Neural progenitor cell (in vitro differentiated cells): ENCODE measurements at places on chromosomes 3 and 15. TPM values are rescaled to one million over a fixed set of nuclear protein-coding genes. Genes with fewer than 3 reads are reported as not detected.

DNA sequence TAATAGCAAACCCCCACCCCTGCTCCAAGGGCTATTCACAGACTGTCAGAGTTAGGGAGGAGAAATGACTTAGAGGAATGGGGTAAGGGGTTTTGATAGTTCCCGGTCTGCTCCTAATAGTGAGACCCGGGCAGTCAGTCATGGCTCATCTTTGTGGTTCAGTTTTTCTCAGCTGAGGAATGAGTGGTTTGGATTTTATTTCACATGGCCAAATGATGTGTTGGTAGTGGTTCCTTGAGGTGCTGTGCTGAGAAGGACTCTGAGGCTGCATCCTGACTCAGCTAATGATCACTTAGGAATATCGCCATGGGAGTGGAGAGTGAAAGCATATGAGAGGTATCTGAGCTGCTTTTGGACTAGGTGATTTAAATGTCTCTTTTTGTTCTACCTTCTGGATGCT lies 80.2 kb downstream of the LPP start:
- no peaks in the 10 kb centered on the region for H3K36me3 ChIP-seq
- no peak overlapping the region for H3K4me3 ChIP-seq
- no peaks in the 10 kb centered on the region for H3K27me3 ChIP-seq
- no peaks in the 10 kb centered on the region for H3K4me1 ChIP-seq
- H3K27ac ChIP-seq: no peak overlapping the region
- no peak for DNase-seq

The CIB1 gene
- total RNA-seq: 5.2 and 7.7 TPM in 2 replicates

DNA sequence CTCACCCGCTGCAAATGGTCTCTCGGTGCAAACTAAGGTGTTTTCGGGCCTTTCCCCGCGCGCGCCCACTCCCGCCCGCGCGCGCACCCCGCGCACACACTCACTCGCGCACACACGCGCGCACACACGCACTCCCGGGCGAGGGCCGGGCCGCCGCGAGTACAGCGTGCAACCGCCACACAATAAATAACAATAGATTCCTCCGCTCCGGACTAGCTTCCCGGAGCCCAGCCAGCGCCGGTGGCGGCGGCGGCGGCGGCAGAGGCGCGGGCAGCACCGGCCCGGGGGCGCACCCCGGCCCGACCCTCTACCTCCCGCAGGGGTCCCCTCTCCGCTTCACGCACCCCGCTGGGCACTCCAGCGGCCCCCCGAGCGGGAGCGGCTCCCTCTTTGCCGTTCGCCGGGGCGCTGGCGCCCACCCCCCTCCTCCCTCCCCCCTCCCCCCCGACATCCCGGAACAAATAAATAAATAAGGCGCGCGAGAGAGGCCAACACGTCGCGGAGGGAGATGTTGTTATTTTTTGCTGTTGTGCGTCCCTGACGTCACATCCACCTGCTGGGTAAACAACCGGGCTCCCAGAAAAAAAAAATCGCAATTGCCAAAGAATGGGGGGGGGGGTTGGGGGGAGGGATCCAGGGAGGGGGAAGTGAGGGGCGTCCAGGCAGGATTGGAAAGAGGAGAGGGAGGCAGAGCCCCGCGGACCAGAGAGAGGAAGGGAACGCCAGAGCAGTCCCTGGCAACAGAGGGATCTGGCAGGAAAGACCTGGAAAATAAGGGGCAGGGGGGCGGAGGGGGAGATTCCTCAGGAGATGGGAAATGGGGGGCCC lies at the start of gene FOXP1:
TSS of gene FOXP1 (minus strand) at position 163 of the 828 bp plus-strand sequence. CDS start 385,347 bp downstream, outside the sequence.
- DNase-seq: peak; percentile 87
- peaks cover 14% of the 10 kb centered on the region for H3K27me3 ChIP-seq
- peak within 1 kb of the TSS; percentile 71 for H3K4me3 ChIP-seq
- H3K27ac ChIP-seq: peak within 1 kb of the TSS; percentile 91
- peaks cover 27% of the 10 kb centered on the region for H3K4me1 ChIP-seq

- DNase-seq: no peak
- H3K4me1 ChIP-seq: peaks cover 31% of the 10 kb centered on the region
- H3K4me3 ChIP-seq: no peak overlapping the region
- no peaks in the 10 kb centered on the region for H3K27me3 ChIP-seq
These were observed 333.1 kb upstream of the KCNMB2 start for GRCh38 chr3:178203165-178203564.

- H3K27ac ChIP-seq: no peak overlapping the region
- H3K4me3 ChIP-seq: no peak overlapping the region
- H3K27me3 ChIP-seq: no peaks in the 10 kb centered on the region
- H3K36me3 ChIP-seq: no peaks in the 10 kb centered on the region
These were observed 36.2 kb upstream of the MGLL start for GRCh38 chr3:127858521-127858920.

The ITPKA gene
- total RNA-seq: 0.09 TPM in 1 of 2 replicates, not detected in the other

GRCh38 chr3:7382293-7383010 lies 521.5 kb downstream of the GRM7 start:
- no peaks in the 10 kb centered on the region for H3K4me1 ChIP-seq
- DNase-seq: no peak
- no peaks in the 10 kb centered on the region for H3K27me3 ChIP-seq

The PEX5L gene
- total RNA-seq: 0.62 and 0.90 TPM in 2 replicates

DNA sequence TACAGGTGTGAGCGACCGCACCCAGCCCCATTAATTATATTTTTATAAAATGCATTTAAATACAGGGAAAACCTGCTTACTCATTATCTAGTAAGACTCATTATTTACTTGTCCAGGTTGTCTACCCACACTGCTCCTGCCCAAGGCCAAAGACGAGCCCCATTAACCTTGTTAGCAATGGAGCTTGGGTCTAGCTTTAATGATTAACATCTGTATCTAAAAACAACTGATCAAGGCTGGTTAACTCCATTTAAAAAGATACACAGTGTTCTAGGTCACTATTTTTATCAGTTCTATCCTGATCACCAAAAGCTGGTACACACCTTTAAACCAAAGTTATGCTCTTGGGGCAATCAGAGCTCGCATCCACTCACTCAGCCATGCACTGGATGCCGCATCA lies 10.4 kb upstream of the NCKIPSD start:
- H3K27me3 ChIP-seq: no peaks in the 10 kb centered on the region
- no peak for DNase-seq
- H3K27ac ChIP-seq: no peak overlapping the region

DNA sequence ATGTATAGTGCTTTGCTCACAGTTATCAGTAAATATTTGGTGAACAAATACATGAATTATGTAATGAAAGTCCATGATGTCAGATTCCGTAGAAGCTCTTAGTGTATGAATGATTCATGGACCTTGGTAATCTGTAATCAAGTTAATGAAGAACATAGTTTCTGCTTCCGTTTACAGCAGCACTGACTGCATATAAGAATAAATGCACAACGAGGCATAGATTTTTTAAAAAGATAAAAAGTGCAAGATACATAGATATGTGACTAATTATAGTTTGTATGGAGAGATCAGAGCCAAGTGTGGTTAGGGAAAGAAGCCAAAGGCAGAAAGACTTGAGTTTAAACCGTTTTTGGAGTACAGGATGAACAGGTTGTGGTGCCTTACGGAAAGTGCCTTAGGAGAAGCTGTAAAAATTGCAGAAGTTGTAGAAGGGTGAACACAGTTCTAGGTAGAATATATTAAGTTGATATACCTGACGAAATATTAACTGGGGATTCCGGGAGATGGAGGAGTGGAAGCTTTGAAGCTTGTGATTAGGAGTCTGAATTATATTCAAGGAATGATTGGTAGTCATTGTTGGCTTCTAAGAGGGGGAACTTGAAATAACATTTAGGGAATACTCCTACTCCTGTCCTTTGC lies 293.1 kb downstream of the NLGN1 start:
- no peaks in the 10 kb centered on the region for H3K36me3 ChIP-seq
- H3K4me1 ChIP-seq: peaks cover 11% of the 10 kb centered on the region
- H3K4me3 ChIP-seq: no peak overlapping the region
- H3K27me3 ChIP-seq: no peaks in the 10 kb centered on the region
- DNase-seq: no peak

- no peak overlapping the region for H3K4me3 ChIP-seq
- H3K36me3 ChIP-seq: no peaks in the 10 kb centered on the region
- DNase-seq: no peak
- no peaks in the 10 kb centered on the region for H3K27me3 ChIP-seq
- no peak overlapping the region for H3K27ac ChIP-seq
- H3K4me1 ChIP-seq: peaks cover 31% of the 10 kb centered on the region
These were observed 356.0 kb downstream of the ZPLD1 start for GRCh38 chr3:102790747-102791325.

GRCh38 chr3:16247282-16248061 lies 17.3 kb downstream of the DPH3 start:
- H3K4me1 ChIP-seq: no peaks in the 10 kb centered on the region
- no peaks in the 10 kb centered on the region for H3K27me3 ChIP-seq
- H3K27ac ChIP-seq: no peak overlapping the region
- H3K4me3 ChIP-seq: no peak overlapping the region

The RBPMS2 gene
- total RNA-seq: 0.15 and 1.8 TPM in 2 replicates

- no peaks in the 10 kb centered on the region for H3K36me3 ChIP-seq
- no peak overlapping the region for H3K4me3 ChIP-seq
These were observed 28.2 kb upstream of the MGA start for GRCh38 chr15:41631880-41632470.

GRCh38 chr3:13829311-13829710 lies 50.6 kb downstream of the WNT7A start:
- H3K4me1 ChIP-seq: peaks cover 7% of the 10 kb centered on the region
- H3K27ac ChIP-seq: no peak overlapping the region
- H3K4me3 ChIP-seq: no peak overlapping the region
- no peaks in the 10 kb centered on the region for H3K27me3 ChIP-seq
- H3K36me3 ChIP-seq: no peaks in the 10 kb centered on the region
- DNase-seq: no peak

GRCh38 chr15:41727143-41727542 lies 47.1 kb upstream of the MAPKBP1 start:
- no peak overlapping the region for H3K27ac ChIP-seq
- H3K4me1 ChIP-seq: no peaks in the 10 kb centered on the region
- H3K36me3 ChIP-seq: peaks cover 4% of the 10 kb centered on the region
- H3K4me3 ChIP-seq: no peak overlapping the region
- no peak for DNase-seq

The GOLGA6A gene
- 0.04 and 0.59 TPM in 2 replicates for total RNA-seq

GRCh38 chr3:129687586-129688125 lies 81.2 kb upstream of the PLXND1 start:
- H3K27ac ChIP-seq: peak overlapping the region; percentile 92
- H3K27me3 ChIP-seq: no peaks in the 10 kb centered on the region
- H3K36me3 ChIP-seq: no peaks in the 10 kb centered on the region
- H3K4me3 ChIP-seq: peak overlapping the region; percentile 51

GRCh38 chr3:135809021-135809634 lies 156.4 kb upstream of the PPP2R3A start:
- no peaks in the 10 kb centered on the region for H3K36me3 ChIP-seq
- no peak overlapping the region for H3K27ac ChIP-seq
- DNase-seq: no peak
- peaks cover 31% of the 10 kb centered on the region for H3K4me1 ChIP-seq
- H3K4me3 ChIP-seq: no peak overlapping the region

The TMCO5A gene
- total RNA-seq: not detected in 2 replicates

The TNIK gene
- 3.0 and 5.0 TPM in 2 replicates for total RNA-seq

DNA sequence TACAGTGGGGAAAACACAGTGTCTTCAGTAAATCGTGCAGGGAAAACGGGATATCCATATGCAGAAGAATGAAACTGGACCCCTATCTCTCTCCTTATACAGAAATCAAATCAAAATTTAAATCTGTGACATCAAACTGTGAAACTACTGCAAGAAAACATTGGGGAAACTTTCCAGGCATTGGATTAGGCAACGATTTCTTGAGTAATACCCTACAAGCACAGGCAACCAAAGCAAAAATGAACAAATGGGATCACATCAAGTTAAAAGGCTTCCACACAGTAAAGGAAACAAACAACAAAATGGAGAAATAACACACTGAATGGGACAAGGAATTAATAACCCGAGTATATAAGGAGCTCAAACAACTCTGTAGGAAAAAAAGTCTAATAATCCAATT lies 165.3 kb downstream of the PLCL2 start:
- no peak overlapping the region for H3K27ac ChIP-seq
- no peak overlapping the region for H3K4me3 ChIP-seq
- no peaks in the 10 kb centered on the region for H3K27me3 ChIP-seq
- H3K4me1 ChIP-seq: peaks cover 20% of the 10 kb centered on the region

The GJD2 gene
- total RNA-seq: not detected in 2 replicates

The LRRN1 gene
- 57.9 and 68.8 TPM in 2 replicates for total RNA-seq

GRCh38 chr3:119933207-119933606 lies 151.3 kb downstream of the NR1I2 start:
- DNase-seq: no peak
- no peaks in the 10 kb centered on the region for H3K4me1 ChIP-seq
- no peak overlapping the region for H3K27ac ChIP-seq
- H3K4me3 ChIP-seq: no peak overlapping the region
- H3K36me3 ChIP-seq: no peaks in the 10 kb centered on the region

- no peaks in the 10 kb centered on the region for H3K36me3 ChIP-seq
- H3K27ac ChIP-seq: no peak overlapping the region
- DNase-seq: no peak
- no peaks in the 10 kb centered on the region for H3K27me3 ChIP-seq
These were observed 15.2 kb upstream of the ACTC1 start for GRCh38 chr15:34810443-34811129.

DNA sequence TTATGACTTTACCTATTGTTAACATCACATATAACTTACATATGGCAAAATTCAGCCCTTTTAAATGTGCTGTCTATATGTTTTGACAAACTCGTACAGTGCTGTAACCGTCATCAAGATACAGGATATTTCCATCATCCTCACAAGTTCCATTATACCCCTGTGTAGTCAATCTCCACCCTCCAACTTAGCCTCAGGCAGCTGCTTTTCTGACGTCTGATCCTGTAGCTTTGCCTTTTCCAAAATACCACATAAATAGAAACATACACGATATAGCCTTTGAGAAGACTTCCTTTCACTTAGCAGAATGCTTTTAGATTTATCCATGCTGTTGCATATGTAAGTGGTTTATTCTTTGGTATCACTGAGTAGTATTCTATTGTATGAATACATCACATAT lies 47.1 kb downstream of the SLC12A1 start:
- H3K27ac ChIP-seq: no peak overlapping the region
- no peak for DNase-seq
- H3K36me3 ChIP-seq: no peaks in the 10 kb centered on the region
- H3K27me3 ChIP-seq: no peaks in the 10 kb centered on the region
- H3K4me1 ChIP-seq: no peaks in the 10 kb centered on the region

- peaks cover 28% of the 10 kb centered on the region for H3K4me1 ChIP-seq
- no peaks in the 10 kb centered on the region for H3K27me3 ChIP-seq
- DNase-seq: no peak
- no peak overlapping the region for H3K4me3 ChIP-seq
- H3K36me3 ChIP-seq: no peaks in the 10 kb centered on the region
These were observed 7.8 kb upstream of the FAM174B start for GRCh38 chr15:92663250-92663951.

The ADGRG7 gene
- total RNA-seq: not detected in 2 replicates

The GPR62 gene
- 0.21 TPM in 1 of 2 replicates, not detected in the other for total RNA-seq

DNA sequence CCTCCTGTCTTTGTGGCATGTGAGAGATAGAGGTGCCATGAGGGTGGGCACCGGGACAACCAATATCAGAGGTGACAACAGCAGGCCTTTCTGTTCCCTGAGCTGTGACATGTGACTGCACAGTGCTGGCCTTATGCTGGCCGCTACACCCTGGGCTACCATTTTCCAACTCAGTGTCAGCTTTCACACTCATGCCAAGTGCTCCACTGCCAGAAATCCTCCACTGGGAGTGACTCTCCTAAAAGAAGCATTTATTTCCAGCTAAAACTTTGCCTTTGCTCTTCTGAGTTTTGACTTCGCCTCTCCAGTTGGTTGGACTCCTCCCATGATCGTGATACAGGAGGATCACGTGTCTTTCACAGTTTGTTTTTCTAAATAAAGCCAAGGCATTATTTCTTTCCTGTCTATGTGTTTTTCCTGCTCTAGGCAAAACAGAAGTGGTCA lies 31.4 kb downstream of the CA12 start:
- DNase-seq: no peak
- H3K4me3 ChIP-seq: no peak overlapping the region
- H3K27ac ChIP-seq: no peak overlapping the region
- H3K36me3 ChIP-seq: no peaks in the 10 kb centered on the region

The ACSBG1 gene
- total RNA-seq: 0.11 and 0.22 TPM in 2 replicates
